ENCODE measurements at places on chromosomes 12 and 14. TPM values are rescaled to one million over a fixed set of nuclear protein-coding genes. Genes with fewer than 3 reads are reported as not detected.

Gene GPRC5A
- polyA plus RNA-seq: 7.9 TPM

Gene CLEC4A
- polyA plus RNA-seq: 3.5 TPM

Gene TAS2R42
- not detected for polyA plus RNA-seq

Gene BDKRB1
- 0.52 TPM for polyA plus RNA-seq

Gene LHX5
- not detected for polyA plus RNA-seq

Gene STYK1
- 0.83 TPM for polyA plus RNA-seq

Gene NRIP2
- 29.7 TPM for polyA plus RNA-seq

Gene L3HYPDH
- 67.4 TPM for polyA plus RNA-seq

Gene FGF23
- polyA plus RNA-seq: 0.05 TPM

Gene INSM2
- not detected for polyA plus RNA-seq

Gene A2M
- 218 TPM for polyA plus RNA-seq

Gene CNTN1
- polyA plus RNA-seq: 35.7 TPM

Gene TAS2R43
- 0.63 TPM for polyA plus RNA-seq

Gene KRT71
- not detected for polyA plus RNA-seq

Gene CMTM5
- polyA plus RNA-seq: 1.0 TPM

Gene SLCO1B1
- not detected for polyA plus RNA-seq

Gene KRT85
- polyA plus RNA-seq: not detected

Gene RND1
- polyA plus RNA-seq: 2.4 TPM
